ENCODE measurements at places on chromosomes 12 and 14.

DNA sequence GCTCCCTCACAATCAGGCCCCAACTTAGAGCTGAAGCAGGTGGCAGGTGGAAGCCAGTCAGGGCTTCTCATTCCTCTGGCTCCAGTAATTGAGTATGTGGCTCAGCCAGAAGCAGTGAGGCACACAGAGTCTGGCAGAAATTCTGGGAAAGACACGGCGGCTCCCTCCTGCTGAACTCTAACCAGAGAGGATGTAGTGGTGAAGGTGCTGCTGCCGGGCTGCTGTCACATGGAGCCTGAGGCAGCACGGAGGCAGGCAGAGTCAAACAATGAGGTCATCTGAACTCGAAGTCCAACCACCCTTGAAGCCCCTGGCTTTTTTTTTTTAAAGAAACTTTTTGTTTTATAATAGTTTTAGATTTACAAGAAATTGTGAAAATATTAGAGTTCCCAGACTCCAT lies 33.4 kb upstream of the SMOC1 start:
- DNase-seq = no peak

- DNase-seq = no peak
Measured at GRCh38 chr12:13283867-13284266, 87.3 kb downstream of the EMP1 start.

- peak; percentile 82 for DNase-seq
Measured at GRCh38 chr12:56766535-56766934, 3.4 kb downstream of the HSD17B6 start.

GRCh38 chr14:84792722-84793410 lies 737.1 kb upstream of the FLRT2 start:
- no peak for DNase-seq

- no peak for DNase-seq
Measured at GRCh38 chr14:23436327-23437132, 1.1 kb upstream of the MYH7 start.

- no peak for DNase-seq
Measured at GRCh38 chr14:26067786-26068459, 529.9 kb downstream of the NOVA1 start.

- no peak for DNase-seq
Measured at GRCh38 chr12:26749781-26750180, 83.2 kb downstream of the ITPR2 start.

- DNase-seq = no peak
Measured at GRCh38 chr12:75888874-75889613, 142.5 kb downstream of the PHLDA1 start.

DNA sequence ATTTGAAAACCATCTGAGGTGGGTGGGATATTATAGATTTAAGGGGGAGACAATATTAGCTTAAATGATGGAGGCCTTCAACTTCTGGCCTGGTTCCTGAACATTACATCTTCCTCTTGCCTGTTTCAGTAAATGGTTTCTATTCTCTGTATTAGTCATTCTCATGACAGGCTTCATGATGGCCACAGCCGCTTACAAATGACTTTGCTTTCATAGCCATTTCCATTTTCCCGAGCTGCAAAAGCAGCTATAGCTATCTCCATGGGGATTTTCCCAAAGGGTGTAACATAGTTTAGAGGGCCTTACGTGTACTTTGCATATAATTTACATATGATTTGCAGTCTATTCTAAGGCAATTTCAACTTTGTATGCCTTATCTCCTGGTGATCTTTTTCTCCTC lies 121.8 kb downstream of the NRXN3 start:
- no peak for DNase-seq

DNA sequence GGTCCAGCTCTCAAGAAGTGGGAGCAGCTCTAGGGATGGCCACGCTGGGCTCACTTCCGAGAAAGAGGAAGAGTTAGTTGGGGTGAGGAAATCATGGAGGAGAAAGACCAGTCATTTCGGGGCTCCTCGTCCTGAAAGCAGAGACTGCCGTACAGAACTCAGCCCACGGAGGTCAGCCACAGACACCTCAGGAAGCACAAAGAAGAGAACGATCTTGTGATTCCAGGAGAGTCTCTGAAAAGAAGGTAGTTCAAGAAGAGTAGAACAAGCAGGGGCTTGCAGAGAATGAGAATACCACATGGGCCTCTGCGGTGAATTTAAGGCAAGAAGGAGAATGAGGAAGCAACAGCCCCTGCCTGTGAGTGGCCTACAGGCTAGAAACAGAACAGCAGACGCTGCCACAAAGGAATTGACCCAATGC lies 311.9 kb downstream of the CACNA1C start:
- no peak for DNase-seq

DNA sequence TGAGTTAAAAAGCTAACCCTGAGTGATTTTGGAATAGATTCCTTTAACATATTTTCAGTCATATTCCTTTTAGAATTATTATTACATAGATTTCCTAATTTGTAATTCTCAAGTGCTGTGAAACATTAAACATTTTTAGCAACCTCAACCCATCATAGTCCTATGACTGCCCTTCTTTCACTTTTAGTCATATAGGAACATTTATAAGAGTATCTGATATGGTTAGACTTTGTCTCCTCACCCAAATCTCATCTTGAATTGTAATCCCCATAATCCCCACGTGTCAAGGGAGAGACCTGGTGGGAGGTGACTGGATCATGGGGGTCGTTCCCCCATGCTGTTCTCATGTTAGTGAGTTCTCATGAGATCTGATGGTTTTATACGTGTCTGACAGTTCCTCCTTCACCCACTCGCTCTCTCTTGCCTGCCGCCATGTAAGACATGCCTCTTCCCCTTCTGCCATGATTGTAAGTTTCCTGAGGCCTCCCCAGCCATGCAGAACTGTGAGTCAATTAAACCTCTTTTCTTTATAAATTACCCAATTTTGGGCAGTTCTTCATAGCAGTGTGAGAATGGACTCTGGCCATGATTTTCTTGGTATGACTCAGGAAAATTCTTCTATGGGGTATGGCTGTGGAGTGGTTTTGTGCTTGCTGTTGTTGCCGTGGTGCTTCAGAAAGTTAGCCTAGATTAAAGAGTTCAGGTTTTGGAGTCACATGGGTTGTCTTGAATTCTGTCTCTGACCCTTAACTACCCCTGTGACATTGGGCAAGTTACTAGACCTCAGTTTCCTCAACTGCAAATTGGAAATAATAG lies 83.9 kb downstream of the FUT8 start:
- DNase-seq = no peak

DNA sequence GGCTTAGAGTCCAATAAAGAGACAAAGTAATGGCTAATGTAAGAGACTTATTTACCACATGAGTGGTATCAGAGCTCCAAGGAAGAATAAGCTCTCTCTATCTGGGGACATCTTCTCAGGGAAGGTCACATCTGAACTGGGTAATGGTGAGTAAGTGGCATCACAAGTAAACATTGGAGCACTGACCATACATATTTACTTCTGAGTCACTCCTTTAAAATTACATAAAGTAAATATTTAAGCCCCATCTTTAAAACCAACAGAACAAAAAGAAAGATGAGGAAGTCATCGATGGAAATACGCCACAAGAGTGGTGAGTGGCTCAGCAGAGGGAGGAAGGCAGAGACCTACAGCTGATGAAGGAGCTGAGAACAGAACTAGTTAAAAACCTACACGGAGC lies 159.9 kb downstream of the DUSP6 start:
- no peak for DNase-seq

DNA sequence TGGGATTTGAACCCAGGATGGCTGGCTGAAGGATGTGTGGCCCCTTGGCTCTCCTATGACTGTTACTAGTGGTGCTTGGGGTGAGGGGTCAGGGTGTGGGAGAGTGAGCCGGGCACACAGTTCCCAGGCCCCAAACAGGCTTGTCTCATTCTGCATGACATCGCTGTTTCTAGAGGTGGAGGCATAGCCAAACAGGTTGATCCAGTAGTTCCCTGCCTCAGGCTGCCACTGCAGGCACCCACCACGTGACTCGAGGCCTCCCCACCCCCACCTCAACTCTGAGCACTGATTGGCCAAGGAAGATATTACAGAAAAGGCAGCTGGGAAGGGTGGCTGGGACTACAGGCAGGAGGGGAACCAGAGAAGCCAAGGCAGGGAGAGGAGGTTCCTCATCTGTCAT lies 102.6 kb downstream of the NCOR2 start:
- DNase-seq = no peak

GRCh38 chr12:110010853-110011723 lies 11.9 kb downstream of the ANKRD13A start:
- DNase-seq = peak; percentile 82

- no peak for DNase-seq
Measured at GRCh38 chr14:56807386-56808109, 2.7 kb downstream of the OTX2 start.

GRCh38 chr12:117038919-117039318 lies 60.3 kb downstream of the TESC start:
- DNase-seq = no peak

GRCh38 chr14:104464907-104465306 lies 114.7 kb upstream of the C14orf180 start:
- no peak for DNase-seq

DNA sequence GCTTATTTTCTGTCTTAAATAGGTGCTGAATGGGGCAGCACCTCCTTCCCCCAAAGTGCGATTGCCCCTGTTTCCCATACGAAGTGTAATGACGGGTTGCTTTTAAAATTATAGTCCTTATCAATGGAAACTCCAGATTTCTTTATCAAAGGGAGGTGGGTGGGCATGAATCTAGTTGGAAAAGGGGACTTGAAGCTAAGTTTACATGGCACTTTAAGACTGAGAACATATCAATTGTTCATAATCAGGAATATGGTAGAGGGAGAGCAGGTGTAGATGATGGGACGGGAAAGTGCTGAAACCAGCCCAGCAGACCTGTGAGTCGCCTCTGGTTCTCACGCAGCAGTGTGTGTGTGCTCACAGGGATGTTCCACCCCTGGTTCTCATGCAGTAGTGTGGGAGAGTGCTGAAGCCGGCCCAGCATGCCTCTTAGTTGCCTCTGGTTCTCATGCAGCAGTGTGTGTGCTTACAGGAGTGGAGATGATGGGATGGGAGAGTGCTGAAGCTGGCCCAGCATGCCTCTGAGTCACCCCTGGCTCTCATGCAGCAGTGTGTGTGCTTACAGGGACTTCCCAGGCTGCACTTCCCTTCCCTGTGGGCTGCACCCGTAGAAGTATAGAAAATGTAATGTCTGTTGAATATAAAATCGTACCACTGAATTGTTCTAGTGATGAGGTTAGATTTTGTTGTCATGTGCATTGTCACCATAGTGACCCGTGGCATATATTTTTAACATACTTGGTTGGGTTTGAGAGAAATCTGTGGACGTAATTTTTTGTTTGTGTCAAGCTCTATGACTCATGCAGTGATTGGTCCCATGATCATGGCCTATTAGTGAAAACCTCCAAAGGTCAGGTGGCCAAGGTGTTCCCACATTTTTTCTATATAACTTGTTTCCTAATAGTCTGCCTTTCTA lies 51.6 kb downstream of the GPATCH2L start:
- DNase-seq = peak; percentile 2

DNA sequence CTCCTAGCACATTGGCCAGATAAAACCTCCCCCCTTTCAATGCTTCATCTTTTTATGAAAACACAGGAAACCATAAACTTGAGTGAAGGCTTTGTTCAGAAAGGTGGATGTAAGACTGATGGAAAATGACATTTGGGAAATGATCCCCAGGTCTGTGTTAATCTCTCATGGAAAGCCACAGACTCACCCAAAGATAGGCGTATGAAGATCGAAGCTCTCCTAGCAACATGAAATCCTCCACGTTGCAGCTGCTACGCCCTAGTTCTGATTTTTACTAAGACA lies 63.4 kb upstream of the PTGR2 start:
- no peak for DNase-seq

- DNase-seq = no peak
Measured at GRCh38 chr12:99605-100004, 33.0 kb downstream of the IQSEC3 start.

GRCh38 chr12:41034686-41035085 lies 153.4 kb upstream of the PDZRN4 start:
- no peak for DNase-seq

GRCh38 chr12:47770086-47770726 lies 2.8 kb upstream of the SLC48A1 start:
- no peak for DNase-seq

GRCh38 chr14:38958589-38958988 lies 144.4 kb downstream of the SEC23A start:
- no peak for DNase-seq

DNA sequence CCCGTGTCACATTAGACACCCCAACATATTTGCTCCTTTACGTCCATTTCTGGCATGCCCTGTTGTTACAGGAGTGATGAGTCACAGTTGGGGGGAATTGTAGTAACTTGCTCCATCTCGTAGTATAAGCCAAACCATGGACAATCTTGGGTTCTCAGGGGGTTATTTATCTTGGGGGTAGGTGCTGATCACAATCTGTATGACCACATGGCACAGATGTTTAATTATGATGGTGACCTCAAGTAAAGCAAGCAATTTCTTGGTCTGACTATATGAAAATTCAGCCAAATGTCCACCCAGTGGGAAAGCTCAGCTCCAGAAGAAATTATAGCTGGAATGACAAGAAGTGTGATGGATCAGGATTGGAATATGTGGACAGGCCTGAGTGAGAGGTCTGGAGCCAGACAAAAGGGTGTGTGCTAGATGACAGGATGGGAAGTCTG lies 32.1 kb upstream of the STON2 start:
- DNase-seq = no peak

DNA sequence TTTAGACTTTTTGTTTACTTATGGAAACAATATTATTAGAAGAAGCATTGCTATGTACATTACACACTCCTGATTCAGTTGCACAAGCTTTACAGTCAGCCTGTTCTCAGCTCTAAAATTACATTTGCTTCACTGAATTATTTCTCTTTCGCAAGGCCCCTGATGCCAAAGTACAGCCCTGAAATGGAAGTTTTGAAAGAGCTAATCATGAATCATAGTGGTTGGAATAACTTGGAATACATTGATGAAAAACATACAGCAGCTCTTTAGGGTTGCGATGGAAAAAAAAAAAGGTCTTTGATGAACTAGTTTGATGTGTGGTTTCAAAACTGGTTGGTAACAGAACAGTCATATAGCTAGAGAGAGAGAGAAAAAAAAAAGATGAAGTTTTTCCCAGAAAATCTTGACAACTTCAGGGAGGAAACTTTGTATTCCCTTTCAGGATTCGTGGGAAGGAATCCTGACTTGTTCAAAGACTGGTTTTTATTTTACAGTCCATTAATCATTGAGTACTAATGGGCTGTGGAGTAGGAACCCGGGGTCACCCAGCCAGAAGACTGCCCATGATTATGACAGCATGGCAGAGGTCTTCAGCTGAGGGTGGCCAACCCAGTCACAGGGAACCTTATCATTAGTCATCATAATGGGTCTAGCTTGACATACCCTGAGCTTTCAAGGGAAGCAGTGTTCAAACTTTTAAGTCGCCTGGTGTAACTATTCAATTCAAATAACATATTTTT lies 460.1 kb downstream of the NAV3 start:
- no peak for DNase-seq

- DNase-seq = no peak
Measured at GRCh38 chr14:50006141-50006540, 110.2 kb downstream of the VCPKMT start.

GRCh38 chr12:104182144-104182543 lies 33.4 kb upstream of the TXNRD1 start:
- DNase-seq = no peak

Measured in NAMALWA (cell line).